ENCODE measurements at places on chromosomes 7 and 10.

- no peaks in the 10 kb centered on the region for H3K27me3 ChIP-seq
- H3K36me3 ChIP-seq, result no peaks in the 10 kb centered on the region
- no peak overlapping the region for H3K4me3 ChIP-seq
- no peak for DNase-seq
These were observed 31.6 kb downstream of the CSTF2T start for GRCh38 chr10:51667678-51668335.

DNA sequence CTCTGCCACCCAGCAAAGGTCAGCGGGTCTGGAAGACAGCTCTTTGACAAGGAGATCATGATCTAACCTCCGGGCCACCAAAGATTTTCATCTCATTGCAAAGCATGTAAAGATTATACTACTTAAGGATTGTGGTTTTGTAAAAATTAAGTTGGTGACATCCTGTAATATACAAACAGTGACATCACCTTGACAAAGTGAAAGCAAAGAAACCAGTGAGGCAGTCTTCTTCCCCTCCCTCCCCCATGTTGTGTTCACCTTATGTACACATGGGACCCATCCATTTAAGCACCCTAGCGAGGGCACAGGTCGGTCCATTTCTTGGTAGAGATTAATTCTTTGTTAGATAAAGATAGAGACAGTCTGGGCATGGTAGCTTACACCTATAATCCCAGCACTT, 3.9 kb downstream of the MDH2 start:
- peaks cover 49% of the 10 kb centered on the region for H3K4me1 ChIP-seq
- H3K27me3 ChIP-seq, result no peaks in the 10 kb centered on the region
- no peak overlapping the region for H3K4me3 ChIP-seq
- H3K27ac ChIP-seq, result no peak overlapping the region
- peaks cover 41% of the 10 kb centered on the region for H3K36me3 ChIP-seq

DNA sequence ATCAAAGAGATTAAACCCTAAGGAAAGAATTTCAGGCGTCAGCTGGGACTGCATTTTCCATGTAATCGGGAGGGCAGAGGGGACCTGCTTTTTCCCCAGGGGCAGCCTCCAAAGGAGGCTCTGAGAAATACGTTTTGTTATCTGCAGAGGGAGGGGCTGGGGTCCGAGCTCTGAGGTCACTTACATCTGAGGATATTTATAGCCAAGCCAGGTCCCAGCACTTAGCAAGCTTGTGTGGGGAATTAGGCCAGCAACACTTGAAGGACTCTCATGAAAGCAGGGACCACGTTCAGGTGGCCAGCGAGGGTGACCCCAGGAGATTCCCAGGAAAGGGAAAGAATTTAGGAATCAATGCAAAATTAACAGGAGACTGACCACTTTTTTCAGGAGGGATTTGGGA, 20.6 kb upstream of the GDI2 start:
- no peaks in the 10 kb centered on the region for H3K27me3 ChIP-seq
- H3K4me1 ChIP-seq, result peaks cover 9% of the 10 kb centered on the region
- DNase-seq, result peak; percentile 25
- peak overlapping the region; percentile 13 for H3K4me3 ChIP-seq
- H3K27ac ChIP-seq, result no peak overlapping the region

GRCh38 chr10:103199488-103199887, 6.4 kb upstream of the NT5C2 start:
- no peak overlapping the region for H3K27ac ChIP-seq
- no peaks in the 10 kb centered on the region for H3K27me3 ChIP-seq
- no peaks in the 10 kb centered on the region for H3K36me3 ChIP-seq
- DNase-seq, result no peak

DNA sequence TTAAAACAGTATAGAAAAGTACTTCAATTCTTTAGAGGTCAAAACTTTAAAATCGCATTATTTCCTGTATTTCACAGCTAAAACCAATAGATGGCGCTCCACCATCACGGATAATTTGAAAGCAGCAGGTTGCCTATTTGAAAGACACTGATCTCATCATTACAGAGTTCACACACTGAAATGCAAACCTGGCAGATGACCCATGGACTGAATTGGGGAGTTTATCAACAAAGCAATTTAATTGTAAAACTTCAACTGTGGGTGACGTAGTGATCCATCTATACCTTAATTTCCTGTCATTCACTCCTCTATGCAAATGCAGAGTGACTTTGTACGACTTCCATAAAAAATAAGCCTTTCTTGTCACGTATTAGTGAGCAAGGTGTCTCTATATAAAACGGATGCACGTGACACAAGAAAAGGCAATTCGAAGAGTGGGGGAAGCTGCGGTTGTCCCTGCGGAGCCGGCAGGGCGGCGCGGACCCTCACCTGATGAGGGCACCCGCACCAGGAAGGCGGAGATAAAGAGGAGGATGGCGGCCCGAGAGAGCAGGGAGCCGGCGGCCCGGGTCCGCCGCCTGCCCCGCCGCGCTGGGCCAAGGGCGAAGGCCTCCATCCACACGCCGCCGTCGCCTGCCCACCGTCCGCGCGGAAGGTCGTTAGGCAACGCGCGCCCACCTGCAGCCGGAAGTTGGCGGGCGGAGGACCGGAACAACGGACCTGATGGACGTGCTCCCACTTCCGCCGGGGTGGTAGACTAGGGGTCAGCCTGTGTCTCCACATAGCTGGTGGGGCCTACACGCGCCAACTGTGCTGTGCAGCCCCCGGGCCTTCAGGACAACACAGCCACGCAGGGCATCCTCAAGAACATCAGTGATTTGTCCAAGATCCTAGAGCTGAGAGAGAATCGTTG, at the start of gene ZPBP:
Gene ZPBP, minus strand, starts transcription at position 668 of the 913 bp plus-strand sequence. Its CDS starts 52 bp downstream, at position 616.
- peak within 1 kb of the TSS; percentile 52 for H3K4me3 ChIP-seq
- no peaks in the 10 kb centered on the region for H3K4me1 ChIP-seq
- no peaks in the 10 kb centered on the region for H3K36me3 ChIP-seq
- no peak for DNase-seq

- no peaks in the 10 kb centered on the region for H3K36me3 ChIP-seq
- no peak for DNase-seq
- H3K4me1 ChIP-seq, result peaks cover 6% of the 10 kb centered on the region
- H3K4me3 ChIP-seq, result no peak overlapping the region
- no peak overlapping the region for H3K27ac ChIP-seq
These were observed 164.3 kb downstream of the ZMYND11 start for GRCh38 chr10:299512-299911.

DNA sequence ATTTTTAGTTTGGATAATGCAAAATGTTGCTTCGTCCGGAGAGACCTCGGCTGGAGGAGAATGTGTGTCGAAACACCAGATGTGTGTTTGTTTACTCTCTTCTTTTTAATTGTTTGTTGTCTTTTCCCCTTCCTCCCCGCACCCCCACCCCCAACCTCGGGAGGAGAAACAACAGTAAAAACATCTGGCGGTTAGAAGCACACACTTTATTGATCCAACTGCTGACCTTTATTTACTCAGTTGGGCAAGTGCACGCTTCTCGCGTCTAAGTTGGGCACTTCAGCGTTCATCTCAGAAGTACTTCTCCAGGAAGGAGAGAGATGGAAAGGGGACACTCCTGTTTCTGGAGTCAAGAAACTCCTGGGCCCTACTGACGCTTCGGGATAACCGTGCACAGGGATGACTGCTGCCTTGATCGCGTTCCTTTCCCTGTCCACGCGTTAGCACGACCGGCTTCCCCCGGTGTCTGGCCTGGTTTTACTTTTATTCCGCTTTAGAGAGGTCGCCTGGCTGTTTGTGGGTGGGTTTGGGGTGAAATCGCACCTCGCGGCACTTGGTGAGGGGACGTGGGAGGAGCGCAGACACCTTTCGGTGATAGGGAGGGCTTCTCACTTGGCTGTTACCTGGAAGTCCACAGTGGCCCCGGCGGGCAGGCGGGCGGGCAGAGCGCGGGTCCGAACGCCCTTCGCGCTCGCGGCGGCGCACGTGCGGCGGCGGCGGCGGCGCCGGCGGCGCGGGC, 168.3 kb upstream of the PPP1R3A start:
- H3K27ac ChIP-seq, result peak overlapping the region; percentile 83
- peaks cover 79% of the 10 kb centered on the region for H3K27me3 ChIP-seq
- no peak for DNase-seq
- no peaks in the 10 kb centered on the region for H3K36me3 ChIP-seq
- peaks cover 25% of the 10 kb centered on the region for H3K4me1 ChIP-seq

DNA sequence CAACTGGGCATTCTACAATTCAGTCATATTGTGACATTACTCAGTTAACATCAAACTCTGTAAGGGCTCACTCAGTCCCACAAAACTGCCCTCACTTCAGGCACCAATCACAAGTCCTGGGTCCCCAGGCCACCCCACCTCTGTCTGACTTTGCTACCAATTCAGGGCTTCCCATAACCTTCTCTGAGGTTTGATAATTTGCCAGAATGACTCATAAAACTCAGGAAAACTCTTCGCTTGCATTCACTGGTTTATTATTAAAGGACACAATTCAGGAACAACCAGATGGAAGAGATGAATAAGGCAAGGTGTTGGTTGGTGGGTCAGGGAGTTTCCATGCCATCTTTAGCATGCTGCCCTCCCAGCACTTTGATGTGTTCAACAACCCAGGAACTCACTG, 41.3 kb downstream of the AVL9 start:
- no peak overlapping the region for H3K4me3 ChIP-seq
- no peak overlapping the region for H3K27ac ChIP-seq
- H3K4me1 ChIP-seq, result peaks cover 29% of the 10 kb centered on the region
- no peaks in the 10 kb centered on the region for H3K27me3 ChIP-seq
- no peaks in the 10 kb centered on the region for H3K36me3 ChIP-seq

- H3K4me3 ChIP-seq, result no peak overlapping the region
- DNase-seq, result no peak
- H3K36me3 ChIP-seq, result no peaks in the 10 kb centered on the region
These were observed 55.3 kb upstream of the SRRM3 start for GRCh38 chr7:76146374-76146773.

- peaks cover 31% of the 10 kb centered on the region for H3K4me1 ChIP-seq
- no peak overlapping the region for H3K27ac ChIP-seq
- no peaks in the 10 kb centered on the region for H3K36me3 ChIP-seq
- H3K4me3 ChIP-seq, result no peak overlapping the region
- DNase-seq, result peak; percentile 67
These were observed 140.4 kb upstream of the NAMPT start for GRCh38 chr7:106425017-106425719.

DNA sequence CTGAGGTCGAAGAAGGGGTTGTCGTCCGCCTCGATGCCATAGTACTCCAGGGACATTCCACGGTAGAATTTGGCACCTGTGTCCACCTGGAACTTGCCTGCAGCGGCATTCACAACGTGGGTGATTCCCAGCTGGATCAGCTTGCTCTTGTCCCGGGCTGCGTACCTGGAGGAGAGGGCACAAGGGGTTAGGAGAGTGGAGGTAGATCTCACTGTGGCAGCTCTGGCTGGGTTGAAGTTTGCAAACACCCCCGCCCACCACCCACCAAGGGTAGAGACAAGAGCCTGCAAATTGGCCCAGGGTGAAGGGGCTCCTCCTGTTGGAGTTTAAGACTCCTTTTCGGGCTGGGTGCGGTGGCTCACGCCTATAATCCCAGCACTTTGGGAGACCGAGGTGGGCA, 15.8 kb upstream of the SAMD8 start:
- no peak overlapping the region for H3K27ac ChIP-seq
- no peaks in the 10 kb centered on the region for H3K36me3 ChIP-seq
- no peak overlapping the region for H3K4me3 ChIP-seq
- DNase-seq, result no peak
- no peaks in the 10 kb centered on the region for H3K27me3 ChIP-seq
- H3K4me1 ChIP-seq, result peaks cover 4% of the 10 kb centered on the region

GRCh38 chr7:100407285-100408180, 21.0 kb downstream of the ZCWPW1 start:
- no peaks in the 10 kb centered on the region for H3K36me3 ChIP-seq
- DNase-seq, result peak; percentile 41
- no peaks in the 10 kb centered on the region for H3K27me3 ChIP-seq
- no peak overlapping the region for H3K4me3 ChIP-seq

DNA sequence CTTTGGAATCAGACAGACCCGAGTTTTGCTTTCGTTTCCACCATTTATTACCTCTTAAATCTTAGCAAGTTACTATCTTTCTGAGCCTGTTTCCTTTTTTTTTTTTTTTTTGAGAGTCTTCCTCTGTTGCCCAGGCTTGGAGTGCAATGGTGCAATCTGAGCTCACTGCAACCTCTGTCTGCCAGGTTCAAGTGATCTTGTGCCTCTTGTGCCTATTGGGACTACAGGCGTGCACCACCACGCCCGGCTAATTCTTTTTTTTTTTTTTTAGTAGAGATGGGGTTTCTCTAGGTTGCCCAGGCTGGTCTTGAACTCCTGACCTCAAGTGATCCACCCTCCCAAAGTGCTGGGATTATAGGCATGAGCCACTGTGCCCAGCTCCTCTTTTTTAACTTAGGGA, 79.5 kb upstream of the LRRC17 start:
- H3K4me3 ChIP-seq, result no peak overlapping the region
- H3K27me3 ChIP-seq, result no peaks in the 10 kb centered on the region
- no peak for DNase-seq
- peaks cover 12% of the 10 kb centered on the region for H3K36me3 ChIP-seq
- H3K27ac ChIP-seq, result no peak overlapping the region

- H3K4me1 ChIP-seq, result peaks cover 20% of the 10 kb centered on the region
- DNase-seq, result no peak
- H3K4me3 ChIP-seq, result no peak overlapping the region
These were observed 2.7 kb downstream of the PUS7 start for GRCh38 chr7:105519353-105519752.

GRCh38 chr10:112307358-112308124, 24.3 kb downstream of the TECTB start:
- no peaks in the 10 kb centered on the region for H3K36me3 ChIP-seq
- H3K4me1 ChIP-seq, result no peaks in the 10 kb centered on the region
- no peak for DNase-seq
- no peaks in the 10 kb centered on the region for H3K27me3 ChIP-seq

- no peaks in the 10 kb centered on the region for H3K4me1 ChIP-seq
- H3K27ac ChIP-seq, result no peak overlapping the region
- DNase-seq, result no peak
These were observed 1249.1 kb downstream of the TYW1 start for GRCh38 chr7:68245688-68246087.

DNA sequence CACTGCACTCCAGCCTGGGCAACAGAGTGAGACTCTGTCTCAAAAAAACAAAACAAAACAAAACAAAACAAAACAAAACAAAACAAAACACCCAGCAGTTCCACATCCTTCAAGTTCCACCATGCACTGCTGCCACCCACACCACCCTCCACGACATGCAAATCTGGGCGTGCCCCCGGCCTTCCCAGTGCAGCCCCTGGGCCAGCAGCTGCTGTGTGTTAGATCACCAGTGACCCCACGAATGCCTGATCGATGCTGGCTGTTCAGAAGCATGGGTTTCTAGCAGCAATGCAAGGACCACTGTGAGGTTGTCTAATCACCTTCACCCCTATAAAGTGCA, 36.3 kb downstream of the ELFN1 start:
- H3K4me1 ChIP-seq, result no peaks in the 10 kb centered on the region
- H3K4me3 ChIP-seq, result no peak overlapping the region
- no peak overlapping the region for H3K27ac ChIP-seq

GRCh38 chr7:29139796-29140195, 6.5 kb downstream of the CPVL start:
- H3K27me3 ChIP-seq, result peaks cover 6% of the 10 kb centered on the region
- H3K36me3 ChIP-seq, result no peaks in the 10 kb centered on the region
- H3K4me3 ChIP-seq, result no peak overlapping the region
- H3K27ac ChIP-seq, result no peak overlapping the region

- H3K4me3 ChIP-seq, result no peak overlapping the region
- H3K27me3 ChIP-seq, result no peaks in the 10 kb centered on the region
- H3K36me3 ChIP-seq, result no peaks in the 10 kb centered on the region
- H3K27ac ChIP-seq, result no peak overlapping the region
- no peaks in the 10 kb centered on the region for H3K4me1 ChIP-seq
These were observed 632.6 kb downstream of the KCNMA1 start for GRCh38 chr10:77004917-77005564.
